MG63 (cell line): ENCODE measurements at places on chromosomes 4 and X. TPM values are rescaled to one million over a fixed set of nuclear protein-coding genes. Genes with fewer than 3 reads are reported as not detected.

The IL2 gene
- total RNA-seq, result not detected in 2 replicates

The ADGRL3 gene
- not detected in 2 replicates for total RNA-seq

The POU4F2 gene
- total RNA-seq, result not detected in 2 replicates

The PNMA5 gene
- total RNA-seq, result not detected in 2 replicates

The PRRG3 gene
- total RNA-seq, result not detected in 2 replicates

The KDR gene
- total RNA-seq, result not detected in 2 replicates

The WDR13 gene
- total RNA-seq, result 84.9 and 95.8 TPM in 2 replicates

The RBM46 gene
- total RNA-seq, result not detected in 2 replicates

The GPR143 gene
- not detected in 2 replicates for total RNA-seq

The SULT1B1 gene
- total RNA-seq, result 0.03 TPM in 1 of 2 replicates, not detected in the other

The SNCA gene
- not detected in 2 replicates for total RNA-seq

The DCLK2 gene
- 1.4 and 3.1 TPM in 2 replicates for total RNA-seq

The C4orf36 gene
- 0.32 and 0.49 TPM in 2 replicates for total RNA-seq

The SMR3B gene
- not detected in 2 replicates for total RNA-seq

The UGT2B10 gene
- total RNA-seq, result not detected in 2 replicates

The EDA2R gene
- total RNA-seq, result 0.59 and 2.8 TPM in 2 replicates

The GLOD5 gene
- total RNA-seq, result not detected in 2 replicates

The FAM9C gene
- not detected in 2 replicates for total RNA-seq

The FBXW7 gene
- total RNA-seq, result 17.8 and 34.4 TPM in 2 replicates

The AKAP4 gene
- not detected in 2 replicates for total RNA-seq

The CXCL5 gene
- total RNA-seq, result 0.23 TPM in 1 of 2 replicates, not detected in the other

The IL15 gene
- 6.2 and 9.3 TPM in 2 replicates for total RNA-seq

The NR3C2 gene
- not detected in 2 replicates for total RNA-seq

The CHM gene
- total RNA-seq, result 8.0 and 15.5 TPM in 2 replicates

The NLGN4X gene
- not detected in 2 replicates for total RNA-seq

The HAUS3 gene
- total RNA-seq, result 7.7 and 11.7 TPM in 2 replicates

The MYOZ2 gene
- not detected in 2 replicates for total RNA-seq

The TRPC5OS gene
- total RNA-seq, result not detected in 2 replicates

The NOX1 gene
- not detected in 2 replicates for total RNA-seq

The ACSL4 gene
- 36.5 and 75.3 TPM in 2 replicates for total RNA-seq

The VCX3A gene
- total RNA-seq, result not detected in 2 replicates

The RAB9B gene
- total RNA-seq, result 0.15 and 0.26 TPM in 2 replicates

The IGSF1 gene
- not detected in 2 replicates for total RNA-seq

The RPS6KA3 gene
- total RNA-seq, result 25.5 and 26.6 TPM in 2 replicates

The GC gene
- total RNA-seq, result not detected in 2 replicates

The PABPC4L gene
- total RNA-seq, result under 0.01 TPM in 1 of 2 replicates, not detected in the other

The NPY2R gene
- total RNA-seq, result not detected in 2 replicates

The OTUD5 gene
- total RNA-seq, result 21.9 and 27.4 TPM in 2 replicates

The ADD1 gene
- 62.5 and 77.3 TPM in 2 replicates for total RNA-seq

The CAPN6 gene
- not detected in 2 replicates for total RNA-seq

The MRPL1 gene
- 43.6 and 46.3 TPM in 2 replicates for total RNA-seq

The KLF8 gene
- not detected in 2 replicates for total RNA-seq

The ERCC6L gene
- total RNA-seq, result 4.3 and 6.2 TPM in 2 replicates

The LRAT gene
- total RNA-seq, result not detected in 2 replicates

The ARAP2 gene
- 1.3 and 1.9 TPM in 2 replicates for total RNA-seq

The MAGEA9B gene
- not detected in 2 replicates for total RNA-seq

The PCYT1B gene
- 0.07 TPM in 1 of 2 replicates, not detected in the other for total RNA-seq

The ZCCHC13 gene
- total RNA-seq, result not detected in 2 replicates
